Muscle of leg (tissue), 16 donors: ENCODE measurements at places on chromosomes 4 and X. TPM values are rescaled to one million over a fixed set of nuclear protein-coding genes. Genes with fewer than 3 reads are reported as not detected.
A peak's percentile ranks its signal among the peaks of the same experiment; 100 is the strongest.

HSFX1 gene
- 1.2 TPM for total RNA-seq

SCD5 gene
- 10.2 TPM for total RNA-seq

CHM gene
- 14.6 TPM for total RNA-seq

PRKG2 gene
- 0.84 TPM for total RNA-seq

SPACA5 gene
- total RNA-seq, result not detected

GPR173 gene
- total RNA-seq, result 4.4 TPM

UGDH gene
- total RNA-seq, result 37.5 TPM

TRAM1L1 gene
- total RNA-seq, result 5.6 TPM

HSFX2 gene
- 0.75 TPM for total RNA-seq

NXF2B gene
- total RNA-seq, result not detected

SPANXN3 gene
- total RNA-seq, result not detected

NCBP2L gene
- total RNA-seq, result 0.04 TPM

CFAP99 gene
- total RNA-seq, result not detected

ZDHHC15 gene
- 3.2 TPM for total RNA-seq

MTM1 gene
- total RNA-seq, result 5.5 TPM

CPE gene
- total RNA-seq, result 137 TPM

DGAT2L6 gene
- not detected for total RNA-seq

CDX4 gene
- total RNA-seq, result not detected

ANAPC10 gene
- 28.8 TPM for total RNA-seq

CT45A5 gene
- 0.09 TPM for total RNA-seq

GRCh38 chr4:159689526-159689925 lies 586.6 kb downstream of the RAPGEF2 start:
- no peak for DNase-seq

- DNase-seq, result no peak
Measured at GRCh38 chr4:139333046-139333445, 30.8 kb upstream of the NDUFC1 start.

GRCh38 chrX:47202316-47202715 lies 8.7 kb downstream of the UBA1 start:
- no peak for DNase-seq

DNA sequence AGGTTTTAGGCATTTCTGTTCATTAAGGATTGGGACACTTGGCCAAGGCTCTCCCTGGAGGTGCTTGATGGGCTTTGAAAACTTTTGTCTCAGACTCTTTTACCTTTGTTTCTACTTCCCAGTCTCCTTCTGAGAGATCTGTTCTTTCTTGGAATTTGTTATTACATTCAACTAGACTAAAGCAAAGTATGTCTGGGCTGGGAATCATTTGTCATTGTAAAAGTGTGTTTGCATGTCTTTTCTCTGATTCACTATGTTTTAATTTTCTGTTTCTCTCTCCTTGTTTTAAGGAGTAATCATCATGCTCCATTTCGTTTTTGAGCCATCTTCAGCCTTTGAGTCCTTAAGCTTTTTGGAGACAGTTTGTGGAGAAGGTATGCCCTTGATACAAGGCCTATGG lies 12.2 kb upstream of the PGRMC2 start:
- DNase-seq, result no peak

- DNase-seq, result no peak
Measured at GRCh38 chrX:150502979-150503897, 65.2 kb upstream of the MTM1 start.

- no peak for DNase-seq
Measured at GRCh38 chrX:132226169-132226568, 6.9 kb upstream of the RAP2C start.

GRCh38 chr4:3135155-3136011 lies 60.9 kb downstream of the HTT start:
- DNase-seq, result peak; percentile 10

DNA sequence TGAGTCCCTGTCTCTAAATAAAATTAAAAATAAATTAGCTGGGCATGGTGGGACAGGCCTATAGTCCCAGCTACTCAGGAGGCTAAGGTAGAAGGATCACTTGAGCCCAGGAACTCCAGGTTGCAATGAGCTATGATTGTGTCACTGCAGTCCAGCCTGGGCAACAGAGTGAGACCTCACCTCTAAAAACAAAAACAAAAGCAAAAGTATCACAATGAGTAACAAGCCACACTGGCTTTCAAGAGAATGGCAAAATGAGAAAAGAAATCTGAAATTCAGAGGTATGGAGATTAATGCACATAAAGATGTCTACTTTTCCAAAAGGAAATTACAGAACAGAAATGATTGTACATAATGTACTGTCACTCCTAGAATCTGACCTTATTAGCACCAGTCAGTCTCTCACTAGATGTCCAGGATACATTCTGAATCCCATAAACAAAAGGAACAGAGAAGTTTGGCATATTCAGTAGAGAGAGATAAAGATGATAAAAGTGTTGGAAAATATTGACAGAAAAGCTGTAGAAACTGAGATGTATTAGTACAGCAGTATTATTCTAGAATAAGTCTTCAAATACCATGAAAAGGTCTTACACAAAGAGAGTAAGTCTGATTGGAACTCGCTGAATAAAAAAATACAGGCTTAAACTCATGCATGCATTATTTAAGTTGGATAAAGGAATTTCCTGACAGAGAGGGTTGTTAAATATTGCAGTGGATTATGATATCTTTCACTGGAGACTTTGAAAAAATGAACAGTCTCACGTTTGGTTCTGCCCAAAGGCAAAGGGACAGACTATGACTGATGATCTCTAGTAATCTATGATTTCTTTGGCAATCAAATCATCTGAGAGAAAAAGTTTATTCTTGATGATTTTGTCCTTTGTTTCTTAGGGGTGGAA lies 102.5 kb downstream of the SH3RF1 start:
- DNase-seq, result no peak

- no peak for DNase-seq
Measured at GRCh38 chr4:65202853-65203236, 467.4 kb downstream of the EPHA5 start.

DNA sequence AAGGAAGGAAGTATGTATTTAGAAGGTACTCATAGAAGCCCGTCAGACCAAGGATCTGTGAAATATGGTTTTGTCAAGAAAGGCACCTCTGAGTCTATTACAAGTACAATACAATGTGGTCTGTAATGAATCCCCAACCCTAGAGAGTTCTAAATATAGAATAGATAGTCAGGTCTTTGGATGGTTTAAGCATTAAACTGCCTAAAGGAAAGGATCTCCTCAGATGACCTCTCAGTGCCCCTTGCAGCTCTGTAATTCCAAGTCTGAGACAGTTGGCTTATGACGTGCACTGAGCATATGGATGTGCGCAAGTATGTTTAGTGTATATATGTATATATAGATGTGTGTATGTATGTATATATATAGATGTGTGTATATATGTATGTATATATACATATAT lies 62.0 kb downstream of the CCSER1 start:
- no peak for DNase-seq

GRCh38 chr4:92106816-92107215 lies 196.9 kb upstream of the GRID2 start:
- DNase-seq, result no peak

- no peak for DNase-seq
Measured at GRCh38 chrX:104084534-104085277, 8.7 kb upstream of the TMSB15C start.

- DNase-seq, result peak; percentile 32
Measured at GRCh38 chrX:1323315-1323714, 13.3 kb upstream of the IL3RA start.

- DNase-seq, result no peak
Measured at GRCh38 chr4:137543198-137543597, 10.9 kb upstream of the PCDH18 start.

DNA sequence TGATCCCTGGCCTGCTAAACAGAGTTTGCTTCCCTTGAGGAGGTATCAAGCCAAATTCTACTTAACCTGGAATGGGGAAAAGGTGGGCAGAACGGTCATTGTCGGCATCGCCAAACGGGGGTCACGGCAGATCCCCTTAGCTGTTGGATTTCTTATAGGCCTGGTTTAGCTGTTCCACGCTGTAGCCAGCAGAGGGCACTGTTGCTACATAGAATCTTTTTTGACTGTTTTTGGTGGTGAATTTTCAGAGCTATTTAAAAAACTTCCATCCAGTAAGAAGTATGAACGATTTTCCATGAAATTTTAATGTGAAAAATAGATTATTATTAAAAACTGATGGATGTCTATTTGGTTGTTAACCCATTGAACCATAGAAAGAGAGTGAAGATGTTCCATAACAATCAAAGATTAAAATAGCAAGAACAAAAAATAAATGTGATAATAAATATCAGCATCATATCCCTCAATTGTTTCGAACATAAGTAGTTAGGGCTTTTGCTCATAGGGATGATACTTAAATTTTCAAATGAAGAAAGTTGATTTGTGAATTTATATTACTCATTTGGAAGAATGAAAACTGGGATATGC lies 56.6 kb downstream of the LINC00632 start:
- DNase-seq, result peak; percentile 85

DNA sequence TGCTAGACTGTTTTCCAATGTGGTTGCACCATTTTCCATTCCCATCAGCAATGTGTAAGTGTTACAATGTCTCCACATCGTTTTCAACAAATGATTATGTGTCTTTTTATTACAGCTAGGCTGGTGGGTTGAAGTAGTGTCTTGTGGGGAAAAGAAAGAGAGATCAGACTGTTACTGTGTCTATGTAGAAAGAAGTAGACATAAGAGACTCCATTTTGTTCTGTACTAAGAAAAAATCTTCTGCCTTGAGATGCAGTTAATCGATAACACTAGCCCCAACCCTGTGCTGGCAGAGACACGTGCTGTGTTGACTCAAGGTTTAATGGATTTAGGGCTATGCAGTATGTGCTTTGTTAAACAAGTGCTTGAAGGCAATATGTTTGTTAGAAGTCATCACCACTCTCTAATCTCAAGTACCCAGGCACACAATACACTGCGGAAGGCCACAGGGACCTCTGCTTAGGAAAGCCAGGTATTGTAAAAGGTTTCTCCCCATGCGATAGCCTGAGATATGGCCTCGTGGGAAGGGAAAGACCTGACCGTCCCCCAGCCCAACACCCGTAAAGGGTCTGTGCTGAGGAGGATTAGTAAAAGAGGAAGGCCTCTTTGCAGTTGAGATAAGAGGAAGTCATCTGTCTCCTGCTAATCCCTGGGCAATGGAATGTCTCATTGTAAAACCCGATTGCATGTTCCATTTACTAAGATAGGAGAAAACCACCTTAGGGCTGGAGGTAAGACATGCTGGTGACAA lies 23.0 kb upstream of the UGT2B15 start:
- DNase-seq, result no peak

- no peak for DNase-seq
Measured at GRCh38 chr4:75513526-75514130, 575 bp downstream of the RCHY1 start.

- DNase-seq, result peak; percentile 45
Measured at GRCh38 chrX:119228512-119229252, 7.4 kb upstream of the PGRMC1 start.

- DNase-seq, result no peak
Measured at GRCh38 chr4:159368320-159368719, 265.4 kb downstream of the RAPGEF2 start.

- DNase-seq, result no peak
Measured at GRCh38 chr4:105707782-105708180, 708 bp downstream of the INTS12 start.

GRCh38 chr4:181261279-181261678 lies 981.9 kb upstream of the TENM3 start:
- DNase-seq, result peak; percentile 26

- DNase-seq, result no peak
Measured at GRCh38 chr4:41410049-41410448, 127.9 kb upstream of the LIMCH1 start.

GRCh38 chrX:18149454-18149853 lies 71.2 kb downstream of the BEND2 start:
- no peak for DNase-seq

DNA sequence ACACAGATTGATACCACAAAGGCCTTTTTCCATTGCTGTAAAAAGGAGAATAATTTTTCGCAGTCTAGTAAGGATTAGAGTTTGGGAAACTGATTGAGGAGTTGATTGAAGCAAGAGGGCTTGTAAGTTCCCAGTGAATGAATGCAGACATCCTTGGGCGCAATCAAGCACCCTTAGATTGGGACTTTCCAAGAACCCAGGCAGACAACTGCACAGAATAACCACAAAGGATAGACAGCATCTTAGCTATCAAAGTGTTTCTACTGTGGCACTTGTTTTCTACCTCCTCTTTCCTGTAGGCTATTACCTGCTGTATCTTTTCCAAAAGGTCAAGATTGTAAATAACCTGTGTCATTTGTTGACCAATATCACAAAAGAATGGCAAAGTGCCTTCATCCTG lies 2.6 kb downstream of the COX18 start:
- DNase-seq, result no peak

GRCh38 chr4:74674750-74675149 lies 119.6 kb downstream of the BTC start:
- no peak for DNase-seq
